ENCODE measurements at places on chromosomes 1 and 21.

DNA sequence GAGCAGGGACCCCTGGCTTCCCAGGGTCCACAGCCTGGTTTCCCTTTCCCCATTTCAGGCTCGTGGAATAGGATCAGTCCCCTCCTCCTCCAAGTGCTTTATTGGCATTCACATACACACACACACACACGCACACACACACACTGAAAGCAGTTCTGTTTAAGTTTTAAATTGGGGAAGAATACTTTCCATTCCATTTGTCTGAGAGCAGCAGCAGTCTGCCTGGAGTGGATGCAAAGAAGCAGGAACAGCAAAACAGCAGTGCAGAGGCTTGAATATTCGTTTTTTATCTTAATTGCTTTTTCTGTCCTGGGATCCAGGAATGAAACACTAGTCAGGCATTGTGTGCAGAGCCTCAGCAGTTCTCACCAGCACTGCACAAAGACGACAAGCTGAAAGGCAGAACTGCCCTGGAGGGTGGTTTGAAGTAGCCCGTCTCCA, 7.1 kb downstream of the CYB561D1 start:
- no peak for DNase-seq

DNA sequence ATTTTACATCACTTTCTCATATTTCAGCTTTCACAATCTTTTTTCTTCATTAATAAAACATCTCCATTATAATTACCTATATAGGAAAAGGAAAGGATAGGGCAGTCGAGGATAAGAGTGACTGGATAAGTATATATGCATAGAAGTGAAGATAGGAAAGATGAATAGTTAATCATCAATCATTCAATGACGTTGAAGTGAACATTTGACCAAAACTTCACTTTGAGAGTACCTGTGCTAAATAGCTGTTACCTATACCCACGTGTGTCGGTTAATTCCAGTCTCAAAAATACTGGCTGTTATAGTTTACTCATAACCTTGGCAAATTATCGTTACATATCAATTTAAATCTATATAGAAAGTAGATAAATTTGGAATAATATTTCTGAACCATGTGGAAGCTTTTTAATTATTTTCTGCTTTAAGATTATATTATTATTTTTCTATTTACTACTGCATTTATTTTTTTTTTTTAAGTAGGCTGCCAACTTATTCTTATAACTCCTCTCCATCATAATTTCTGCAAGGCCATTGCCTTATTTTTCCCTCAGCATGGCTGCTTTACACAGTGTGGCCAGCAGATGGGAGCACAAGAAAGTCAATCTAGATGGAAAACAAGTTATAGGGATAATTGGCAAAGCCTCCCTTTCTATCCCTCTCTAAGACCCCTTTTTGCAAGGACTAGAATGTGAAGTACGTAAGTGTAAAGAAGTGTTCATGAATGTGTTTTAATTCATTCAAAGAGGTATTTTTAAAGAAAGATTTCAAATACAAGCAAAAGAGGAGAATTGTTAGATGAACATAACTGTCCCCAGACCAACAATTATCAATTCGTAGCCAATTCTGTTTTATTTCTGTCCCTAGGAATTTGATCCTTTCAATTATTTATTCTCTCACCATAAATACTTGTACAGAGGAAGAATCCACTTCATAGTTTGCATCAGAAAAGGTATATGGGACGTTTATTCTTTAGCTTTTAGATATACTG, 290.4 kb downstream of the KCNT2 start:
- peak; percentile 8 for DNase-seq

DNA sequence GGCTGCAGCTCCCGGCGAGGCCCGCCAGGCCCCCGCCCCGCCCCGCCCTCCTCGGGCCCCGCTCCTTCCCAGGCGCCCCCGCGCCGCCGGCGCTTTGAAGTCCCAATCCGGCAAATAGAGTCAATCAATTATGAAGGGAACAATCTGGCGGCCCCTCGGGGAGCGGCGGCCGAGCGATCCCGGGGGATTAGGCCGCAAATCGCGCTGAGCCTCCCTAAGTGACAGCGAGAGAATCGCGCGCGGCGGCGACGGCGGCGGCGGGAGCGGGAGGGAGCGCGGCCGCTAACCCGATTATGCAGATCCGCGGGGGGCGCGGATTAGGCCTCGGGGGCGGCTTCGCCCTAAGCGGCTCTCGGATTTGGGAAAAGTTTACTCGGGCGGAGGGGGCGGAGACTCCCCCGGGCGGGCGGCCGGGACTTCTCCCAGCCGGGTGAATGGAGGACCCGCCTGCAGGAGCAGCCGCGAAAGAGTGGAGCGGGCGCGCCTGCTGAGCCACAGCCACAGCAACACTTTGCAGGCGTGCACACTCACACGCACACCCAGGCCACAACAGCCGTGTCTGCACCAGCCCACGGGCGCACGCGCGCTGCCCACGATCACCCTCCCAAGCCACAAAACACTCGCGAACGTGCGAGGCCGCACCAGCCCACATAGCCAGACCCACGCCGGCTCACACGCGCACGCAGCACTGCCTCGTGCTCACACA, 23.0 kb upstream of the DMBX1 start:
- no peak for DNase-seq

DNA sequence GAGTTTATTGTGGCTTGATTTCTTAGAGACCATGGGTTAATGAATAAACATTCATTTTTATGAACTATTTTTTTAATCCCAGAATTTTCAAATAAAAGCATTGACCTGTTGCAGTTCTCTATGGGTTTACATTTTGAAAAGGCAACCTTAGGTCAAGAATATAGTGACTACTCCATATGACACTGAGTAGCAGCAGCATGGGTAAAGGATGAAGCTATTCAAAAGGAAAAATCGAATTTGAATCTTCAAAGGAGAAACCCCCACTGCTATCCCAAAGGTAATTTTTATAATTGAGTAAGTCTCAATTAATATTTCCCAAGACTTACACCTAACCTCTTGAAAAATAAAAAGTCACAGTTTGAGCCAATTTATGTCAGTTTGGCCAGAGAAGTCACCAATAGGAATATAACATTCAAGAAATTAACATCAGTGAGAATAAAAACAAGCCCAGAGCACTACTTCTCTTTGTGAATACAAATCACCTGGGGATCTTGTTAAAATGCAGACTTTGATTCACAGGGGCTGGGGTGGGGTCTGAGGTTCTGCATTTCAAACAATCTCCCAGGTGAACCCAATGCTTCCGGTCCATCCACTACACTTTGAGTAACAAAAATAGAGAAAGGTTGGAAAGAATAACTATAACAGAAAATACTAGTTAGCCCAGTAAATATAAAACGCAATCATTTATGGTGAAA, 39.8 kb downstream of the USP1 start:
- DNase-seq, result no peak

GRCh38 chr1:198809247-198809646, 170.4 kb downstream of the PTPRC start:
- DNase-seq, result no peak

DNA sequence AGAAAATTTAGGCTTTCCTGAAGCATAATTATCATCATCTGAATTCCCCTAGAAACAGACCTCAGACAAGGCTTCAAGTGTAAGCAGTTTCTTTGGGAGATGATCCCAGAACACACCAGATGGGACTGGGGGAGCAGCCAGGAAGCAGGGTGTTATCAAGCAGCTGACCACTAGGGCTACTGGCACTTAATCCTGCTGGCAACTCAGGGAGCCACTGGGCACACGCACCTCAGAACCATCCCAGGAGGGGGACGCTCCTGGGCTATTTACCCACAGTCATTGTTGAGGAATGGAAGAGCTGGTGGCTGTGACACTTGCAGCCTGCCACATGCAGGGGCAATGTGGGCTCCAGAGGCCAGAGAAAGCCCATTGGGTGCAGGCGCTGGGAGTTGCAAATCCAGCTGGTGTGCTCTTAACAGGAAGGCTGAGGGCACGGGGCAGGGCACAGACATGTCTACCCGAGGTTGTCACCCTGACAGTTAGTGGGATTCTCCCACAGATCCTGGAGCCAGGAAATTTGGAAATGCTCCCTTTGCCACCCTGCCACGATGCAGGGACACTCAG, 15.1 kb upstream of the IL22RA1 start:
- no peak for DNase-seq

DNA sequence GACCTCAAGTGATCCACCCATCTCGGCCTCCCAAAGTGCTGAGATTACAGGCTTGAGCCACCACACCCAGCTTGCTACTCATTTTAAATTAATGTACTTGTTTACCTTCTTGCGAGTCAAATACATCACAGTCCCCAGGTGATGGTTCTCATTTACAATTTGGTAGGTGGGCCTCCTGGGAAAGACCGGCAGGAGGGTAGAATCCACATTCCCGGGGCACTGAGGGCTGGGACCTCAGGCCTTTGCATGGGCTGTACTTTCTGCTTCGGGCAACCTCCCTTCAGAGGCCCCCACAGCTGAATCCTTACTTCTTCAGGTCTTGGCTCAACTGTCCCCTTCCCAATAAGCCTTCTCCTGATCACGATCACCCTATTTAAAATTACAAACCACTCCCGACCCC, 165.5 kb downstream of the KAZN start:
- no peak for DNase-seq

GRCh38 chr1:118461154-118461553, 276.1 kb upstream of the SPAG17 start:
- no peak for DNase-seq

DNA sequence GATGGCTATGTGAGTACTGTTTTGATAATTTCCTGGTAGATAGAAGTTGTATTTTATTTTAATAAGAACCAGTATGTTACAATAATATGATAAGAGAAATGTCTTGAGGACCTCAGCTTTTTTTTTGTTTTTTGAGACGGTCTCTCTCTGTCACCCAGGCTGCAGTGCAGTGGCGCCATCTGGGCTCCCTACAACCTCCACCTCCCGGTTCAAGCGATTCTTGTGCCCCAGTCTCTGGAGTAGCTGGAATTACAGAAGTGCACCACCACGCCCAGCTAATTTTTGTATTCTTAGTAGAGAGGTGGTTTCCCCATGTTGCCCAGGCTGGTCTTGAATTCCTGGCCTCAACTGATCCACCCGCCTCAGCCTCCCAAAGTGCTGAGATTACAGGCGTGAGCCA, 968.1 kb upstream of the ADGRL4 start:
- DNase-seq, result no peak

- DNase-seq, result no peak
These were observed 69.4 kb downstream of the SLC30A10 start for GRCh38 chr1:219858980-219859379.

DNA sequence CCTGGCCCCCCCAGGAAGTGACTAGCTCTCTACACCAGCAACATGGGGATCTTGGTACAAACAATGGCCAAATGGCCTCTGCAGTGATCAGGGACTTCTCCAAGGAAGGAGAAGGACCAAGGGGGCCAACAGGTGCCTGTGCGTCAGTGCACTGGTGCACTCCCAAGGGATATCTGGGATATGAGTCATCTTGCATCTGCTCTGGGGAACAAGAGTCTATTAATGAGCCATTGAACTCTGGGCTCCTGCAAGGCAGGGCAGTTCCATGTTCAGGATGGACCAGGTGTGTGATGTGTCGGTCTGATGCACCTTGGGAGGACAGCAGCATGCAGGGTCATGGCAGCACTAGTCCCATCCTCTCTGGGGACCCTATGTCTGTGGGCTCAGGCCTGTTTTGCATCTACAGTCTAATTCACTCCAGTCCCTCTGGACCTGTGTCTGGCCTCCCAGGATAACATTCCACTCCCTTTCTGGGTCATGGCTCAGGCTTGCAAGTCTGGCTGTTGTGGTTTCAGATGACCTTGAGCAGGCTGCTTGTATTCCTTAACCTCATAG, 125.3 kb downstream of the TRABD2B start:
- no peak for DNase-seq

DNA sequence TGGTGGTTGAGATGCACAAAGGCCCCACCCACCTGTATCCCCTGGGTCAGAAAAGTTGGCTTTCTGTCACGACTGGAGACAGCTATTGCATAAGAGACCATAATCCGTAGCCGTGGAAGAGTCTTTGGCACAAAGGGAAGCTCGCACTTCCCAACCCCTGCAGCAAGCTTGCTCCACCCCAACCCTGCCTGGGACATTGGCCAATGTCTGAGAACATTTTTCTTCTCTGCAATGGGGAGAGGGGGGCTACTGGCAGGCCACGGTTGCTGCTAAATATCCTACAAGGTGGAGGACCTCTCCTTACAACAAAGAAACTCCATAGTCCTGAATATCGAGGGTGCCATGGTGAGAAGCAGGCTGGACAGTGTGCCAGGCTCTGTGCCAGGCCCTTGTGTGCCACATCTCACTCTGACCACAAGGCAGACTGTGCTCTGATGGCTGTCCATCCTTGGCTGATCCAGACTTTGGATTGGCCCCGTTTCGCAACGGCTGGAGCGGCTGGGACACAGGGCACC, 104.1 kb downstream of the CSMD2 start:
- DNase-seq, result no peak

DNA sequence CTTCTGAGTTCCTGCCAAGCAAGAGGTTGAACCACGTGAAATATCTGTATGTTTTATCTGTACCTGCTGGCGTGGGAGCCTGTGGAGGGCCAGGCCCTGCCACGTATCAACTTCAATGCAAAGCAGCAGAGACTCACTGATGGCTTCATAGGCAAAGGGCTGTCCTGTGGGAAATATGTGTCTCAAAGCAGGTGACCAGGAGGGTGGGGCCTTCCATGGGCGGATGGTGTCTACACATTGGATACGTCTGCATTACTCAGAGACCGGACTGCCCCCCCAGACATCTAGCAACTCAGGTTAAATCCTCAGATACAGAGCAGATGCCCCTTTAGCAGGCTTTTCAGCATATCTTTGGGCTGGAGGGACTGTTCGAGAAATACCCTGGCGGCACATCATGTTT, 210.8 kb upstream of the C1orf174 start:
- DNase-seq, result no peak

DNA sequence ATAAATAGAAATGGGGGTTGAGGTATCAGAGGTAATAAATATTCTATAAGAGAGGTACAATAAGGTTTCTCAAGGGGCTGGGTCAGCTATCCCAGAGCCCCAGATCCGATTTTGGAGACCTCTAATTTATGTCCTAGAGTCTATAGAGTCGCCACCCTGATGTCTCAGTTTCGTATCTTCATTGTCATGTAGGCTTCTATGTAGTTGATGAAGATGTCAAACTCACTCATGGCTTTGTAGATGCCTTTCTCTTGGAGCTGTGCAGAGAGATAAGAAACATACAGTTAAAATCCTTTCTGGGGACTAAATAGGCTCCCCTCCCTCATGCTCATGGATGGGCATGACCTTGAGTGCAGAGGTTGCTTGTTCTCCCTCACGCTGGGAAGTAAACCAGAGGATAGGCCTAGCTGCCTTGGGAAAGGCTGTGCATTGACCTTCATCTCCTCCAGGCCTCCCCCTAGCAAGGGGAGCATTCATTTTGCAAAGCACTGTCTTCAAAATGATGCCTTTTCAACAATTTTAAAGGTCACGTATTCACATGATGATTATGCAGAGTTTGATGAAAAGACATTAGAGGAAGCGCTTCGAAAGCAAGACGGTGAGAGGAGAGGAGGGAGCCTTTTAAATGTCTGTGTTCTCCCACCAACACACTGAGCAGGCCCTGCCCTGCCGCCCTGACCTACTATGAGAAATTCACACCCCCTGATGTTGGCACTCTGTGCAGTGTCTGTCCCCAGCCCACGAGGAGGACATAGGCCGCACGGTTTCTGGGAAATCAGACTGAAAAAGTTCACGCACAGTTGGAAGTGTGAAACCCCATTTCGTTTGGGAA, 1.9 kb upstream of the IL19 start:
- no peak for DNase-seq

- no peak for DNase-seq
These were observed 8.7 kb downstream of the RUNX3 start for GRCh38 chr1:24921412-24921811.

Data from NCI-H1048 (cell line).